ENCODE measurements at places on chromosomes 2 and 18. TPM values are rescaled to one million over a fixed set of nuclear protein-coding genes. Genes with fewer than 3 reads are reported as not detected.
A peak's percentile ranks its signal among the peaks of the same experiment; 100 is the strongest.

DNA sequence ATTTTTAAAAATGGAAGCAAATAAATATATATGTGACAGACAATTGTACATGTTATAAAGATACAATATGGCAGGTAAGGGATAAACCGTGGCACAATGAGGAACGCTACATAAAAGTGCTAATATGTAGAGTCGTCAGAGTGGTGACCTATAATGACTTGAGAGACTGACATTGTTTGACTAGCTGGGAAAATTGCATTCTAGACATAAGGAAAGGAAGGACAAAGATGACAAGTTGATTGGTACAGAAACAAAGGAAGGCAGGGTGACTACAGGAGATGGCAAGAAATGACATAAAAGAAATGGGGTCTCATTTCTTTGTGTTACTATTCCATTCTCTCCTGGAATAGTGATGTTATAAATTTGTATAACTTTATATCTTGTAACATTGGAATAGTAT, 420.4 kb downstream of the DSC3 start:
- DNase-seq: no peak

GRCh38 chr18:62512996-62513395, 9.8 kb upstream of the ZCCHC2 start:
- DNase-seq: no peak

GRCh38 chr18:7360606-7361170, 129.8 kb downstream of the LRRC30 start:
- no peak for DNase-seq

- peak; percentile 57 for DNase-seq
Measured at GRCh38 chr2:26671691-26672090, 20.8 kb upstream of the KCNK3 start.

DNA sequence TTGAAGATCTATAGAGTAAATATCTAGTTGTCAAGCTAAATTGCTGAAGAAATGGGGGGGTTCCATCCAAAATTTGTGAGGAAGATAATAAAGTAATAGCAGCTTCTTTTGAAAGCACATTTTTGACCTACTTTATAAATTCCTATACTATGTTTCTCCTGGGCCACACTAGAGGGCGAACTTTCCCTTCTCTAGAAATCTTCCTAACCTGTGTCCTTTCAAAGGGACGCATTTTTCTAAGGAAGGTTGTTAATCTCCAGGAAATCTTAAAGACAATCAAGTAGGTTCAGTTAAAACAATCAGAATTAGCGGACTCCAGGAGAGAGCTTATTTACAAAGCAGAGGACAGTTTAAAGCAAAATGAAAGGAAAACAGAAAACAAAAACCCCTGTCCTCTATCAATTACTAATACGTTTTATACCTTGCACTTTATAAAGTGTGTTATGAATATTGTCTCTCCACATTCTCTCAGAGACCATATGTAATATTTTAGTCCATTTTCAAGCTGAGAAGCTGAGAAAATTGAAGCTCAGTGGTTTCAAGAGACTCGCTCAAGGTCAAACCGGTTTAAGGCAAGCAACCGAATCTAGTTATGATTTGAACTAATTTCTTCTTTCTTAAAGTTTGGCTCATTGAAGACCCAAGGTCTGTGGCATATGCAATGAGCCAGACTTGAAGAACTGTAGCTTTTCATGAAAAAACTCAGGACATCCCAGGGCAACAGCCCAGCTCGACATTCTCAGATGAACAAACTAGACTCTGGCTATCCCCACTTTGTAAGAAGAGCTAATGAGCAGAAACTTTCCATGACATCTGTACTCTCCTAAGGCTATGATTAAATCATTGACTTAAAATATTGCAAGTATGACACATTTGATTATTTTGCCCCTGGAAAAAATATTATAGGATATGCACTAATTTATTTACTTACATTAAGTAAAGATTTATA, 273.6 kb downstream of the PAX3 start:
- DNase-seq: no peak

The REG3A gene
- 3.3 TPM for total RNA-seq

DNA sequence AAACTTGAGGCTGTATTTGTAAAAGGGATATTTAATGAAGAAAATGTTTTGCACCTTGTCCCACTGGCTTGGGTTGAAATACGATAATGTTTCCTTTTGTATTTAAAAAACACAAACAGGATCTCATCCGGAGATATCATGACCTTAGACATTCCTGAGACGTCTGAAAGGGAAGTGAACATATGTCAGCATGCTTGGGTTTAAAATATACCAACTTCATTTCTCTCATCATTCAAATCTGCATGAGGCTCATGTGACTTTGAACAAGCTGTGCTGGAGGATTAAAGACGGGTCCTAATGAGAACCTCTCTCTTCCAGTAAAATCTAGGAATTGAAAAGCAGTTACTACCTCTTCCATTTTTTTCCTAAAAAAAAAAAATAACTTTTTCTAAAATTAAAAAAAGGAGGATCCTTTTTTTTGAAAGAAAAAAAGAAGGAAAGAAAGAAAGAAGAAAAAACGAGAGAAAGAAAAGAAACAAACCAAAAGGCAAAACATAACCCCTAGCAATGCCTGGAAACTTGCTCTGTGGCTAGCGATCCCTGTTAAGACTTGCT, 106.8 kb upstream of the ZFP36L2 start:
- DNase-seq: no peak

DNA sequence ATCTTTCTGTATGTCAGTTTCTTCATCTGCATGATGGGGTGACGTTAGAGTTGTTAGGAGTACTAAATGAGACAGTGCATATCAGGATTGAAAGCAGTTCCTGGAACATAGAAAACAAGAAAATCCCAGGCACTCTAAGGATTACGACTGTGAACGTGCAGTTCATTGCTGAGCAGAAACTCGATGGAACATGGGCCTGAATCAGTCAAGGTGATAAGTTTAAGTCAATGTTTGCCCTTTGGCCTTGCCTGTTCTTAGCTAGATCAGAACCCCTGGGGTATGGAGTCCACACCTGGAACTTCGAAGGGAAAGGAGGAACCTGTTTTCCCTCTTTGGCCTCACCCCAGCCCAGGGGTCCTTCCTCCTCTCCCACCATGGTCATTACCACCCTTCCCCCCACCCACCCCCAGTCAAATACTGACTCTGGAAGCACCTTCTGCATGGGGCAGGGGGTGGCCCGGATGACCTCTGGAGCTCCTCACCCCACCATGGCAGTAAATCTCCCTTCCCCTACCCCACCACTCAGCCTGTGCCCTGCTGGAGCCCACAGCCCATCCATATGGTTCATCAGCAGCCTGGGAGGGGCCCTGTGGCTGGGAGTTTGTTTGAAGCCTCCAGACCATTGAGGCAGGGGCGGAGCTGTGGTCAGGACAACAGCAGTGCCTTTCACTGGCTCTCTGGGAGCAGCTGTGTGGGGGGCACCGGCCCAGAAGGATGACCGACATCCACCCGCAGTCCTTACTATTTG, 164.1 kb downstream of the SMAD7 start:
- peak; percentile 73 for DNase-seq

The ATP6V1B1 gene
- 2.4 TPM for total RNA-seq

- no peak for DNase-seq
Measured at GRCh38 chr2:21228041-21228895, 104.5 kb downstream of the TDRD15 start.

Measured in mesenteric fat pad (tissue), 1 donor.